ENCODE measurements at places on chromosomes 13 and 19.
A peak's percentile ranks its signal among the peaks of the same experiment; 100 is the strongest.

GRCh38 chr13:109770436-109770835 lies 15.9 kb downstream of the IRS2 start:
- DNase-seq: no peak

- no peak for DNase-seq
Measured at GRCh38 chr19:799076-799881, 2.0 kb downstream of the PTBP1 start.

- no peak for DNase-seq
Measured at GRCh38 chr13:105272660-105273631, 1262.5 kb downstream of the EFNB2 start.

- no peak for DNase-seq
Measured at GRCh38 chr13:111282997-111283396, 37.4 kb upstream of the TEX29 start.

DNA sequence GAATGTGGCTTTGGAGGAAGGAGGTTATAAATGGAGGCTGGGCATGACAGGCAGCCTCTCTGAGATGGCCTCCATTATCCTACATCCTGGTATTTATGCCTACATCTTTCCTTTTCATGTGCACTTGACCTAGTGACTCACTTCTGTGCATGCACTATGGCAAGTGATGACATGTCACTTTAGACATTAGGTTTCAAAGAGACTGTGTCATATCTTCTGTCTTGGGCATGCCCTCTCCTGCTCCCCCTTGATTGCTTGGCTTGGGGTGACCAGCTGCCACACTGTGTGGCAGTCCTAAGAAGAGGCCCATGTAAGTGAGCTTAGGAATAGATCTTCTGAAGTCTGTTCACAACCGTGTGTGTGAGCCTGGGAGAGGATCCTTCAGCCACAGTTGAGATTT lies 472.8 kb downstream of the FGF9 start:
- DNase-seq: no peak

DNA sequence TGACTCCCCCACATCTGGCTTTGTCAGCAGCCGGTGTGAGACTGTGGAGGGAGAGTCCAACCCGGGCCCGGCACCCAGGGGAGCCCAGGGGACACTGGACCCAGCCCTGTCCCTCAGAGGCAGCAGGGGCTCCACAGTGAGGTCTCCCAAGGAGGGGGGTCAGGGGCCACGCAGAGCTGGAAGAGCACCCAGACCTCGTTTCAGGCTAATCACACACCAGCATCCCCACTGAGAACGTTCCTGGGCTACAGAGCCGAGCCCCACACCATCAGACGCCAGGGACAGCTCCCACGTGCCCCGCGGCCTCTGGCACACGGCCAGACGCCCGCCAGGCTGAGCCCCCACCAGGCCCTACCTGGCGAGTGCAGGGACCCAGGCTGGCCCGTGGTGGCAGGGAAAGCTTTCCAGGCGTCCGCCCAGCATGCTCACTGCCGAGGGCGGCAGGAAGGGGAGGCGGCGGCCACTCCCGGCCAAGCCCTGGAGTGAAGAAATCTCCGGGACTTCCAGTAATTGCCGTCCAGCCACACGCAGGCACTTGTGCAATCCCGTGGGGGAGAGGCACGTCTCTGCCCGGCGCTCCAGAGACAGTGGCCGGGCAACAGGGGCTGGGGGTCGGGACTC lies 19.2 kb downstream of the SBNO2 start:
- DNase-seq: no peak

DNA sequence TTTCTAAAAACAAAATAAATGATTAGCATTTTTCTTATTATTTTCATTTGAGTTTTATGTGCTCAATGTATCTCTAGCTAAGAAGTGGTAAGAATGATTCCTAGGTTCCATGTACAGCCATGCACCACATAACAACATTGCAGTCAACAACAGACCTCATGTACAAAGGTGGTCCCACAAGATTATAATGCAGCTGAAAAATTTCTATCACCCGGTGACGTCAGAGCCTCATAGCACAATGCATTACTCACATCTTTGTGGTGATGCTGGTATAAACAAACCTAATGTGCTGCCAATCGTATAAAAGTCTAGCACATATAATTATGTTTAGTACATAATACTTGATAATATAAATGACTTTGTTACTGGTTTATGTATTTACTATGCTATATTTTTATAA lies 120.5 kb downstream of the SLC7A1 start:
- DNase-seq: no peak

DNA sequence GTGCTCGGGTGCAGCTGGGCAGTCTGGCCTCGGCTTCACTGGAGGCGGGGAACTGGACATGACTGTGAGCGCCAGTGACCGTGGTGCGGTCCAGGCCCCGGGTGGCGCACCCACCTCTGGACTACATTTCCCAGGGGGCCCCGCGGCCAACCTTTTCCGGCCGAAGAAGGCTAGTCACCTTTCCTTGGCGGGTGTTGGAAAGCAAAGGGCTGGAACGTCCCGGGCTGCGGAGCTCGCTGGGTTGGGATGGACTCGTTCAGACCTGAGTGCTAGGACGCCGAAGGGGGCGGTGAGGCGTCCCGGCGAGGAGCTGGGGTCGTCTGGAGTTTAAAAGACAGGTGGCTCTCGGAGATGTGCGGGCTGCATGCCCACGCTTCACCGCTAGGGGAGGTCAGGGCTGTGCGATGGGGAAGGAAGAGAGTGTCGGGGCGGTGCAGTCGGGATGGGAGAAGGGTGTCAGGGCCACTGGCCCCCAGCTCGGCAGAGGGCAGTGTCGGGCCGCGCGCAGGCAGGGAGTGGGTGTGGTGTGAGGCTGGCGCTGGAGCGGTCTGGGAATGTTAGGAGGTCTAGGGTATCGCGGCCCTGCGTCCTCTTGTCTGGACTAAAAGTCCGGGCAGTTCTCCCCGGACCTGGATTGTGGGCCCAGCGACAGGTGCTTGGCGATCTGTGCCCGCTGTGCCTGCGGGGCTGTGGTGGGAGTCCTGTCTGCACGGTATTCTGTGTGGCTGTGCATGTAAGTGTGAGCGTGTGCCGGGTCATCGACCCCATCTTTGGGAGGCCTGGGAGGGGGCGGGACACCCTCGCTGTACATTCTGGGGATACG lies 57.1 kb downstream of the ZNF568 start:
- DNase-seq: peak; percentile 55

DNA sequence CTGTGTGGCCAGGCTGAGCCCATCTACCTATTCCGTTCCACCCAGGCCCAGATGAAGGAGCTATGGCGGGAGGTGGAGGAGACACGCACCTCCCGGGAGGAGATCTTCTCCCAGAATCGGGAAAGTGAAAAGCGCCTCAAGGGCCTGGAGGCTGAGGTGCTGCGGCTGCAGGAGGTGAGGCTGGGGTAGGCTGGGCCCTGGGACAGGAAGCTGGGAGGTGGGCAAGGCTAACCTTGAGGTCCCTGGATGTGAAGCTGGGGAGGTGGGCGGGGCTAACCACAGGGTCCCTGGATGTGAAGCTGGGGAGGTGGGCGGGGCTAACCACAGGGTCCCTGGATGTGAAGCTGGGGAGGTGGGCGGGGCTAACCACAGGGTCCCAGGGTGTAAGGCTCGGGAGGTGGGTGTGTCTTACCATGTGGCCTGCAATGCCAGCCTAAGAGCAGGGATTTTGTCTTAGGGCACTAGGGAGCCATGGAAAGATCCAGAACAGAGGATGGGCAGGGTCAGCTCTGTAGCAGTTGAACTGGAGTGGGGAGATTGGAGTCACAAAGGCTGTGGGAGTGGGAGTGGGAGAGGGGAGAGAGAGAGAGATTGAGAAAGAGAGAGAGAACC lies 36.9 kb downstream of the KCNC3 start:
- no peak for DNase-seq

DNA sequence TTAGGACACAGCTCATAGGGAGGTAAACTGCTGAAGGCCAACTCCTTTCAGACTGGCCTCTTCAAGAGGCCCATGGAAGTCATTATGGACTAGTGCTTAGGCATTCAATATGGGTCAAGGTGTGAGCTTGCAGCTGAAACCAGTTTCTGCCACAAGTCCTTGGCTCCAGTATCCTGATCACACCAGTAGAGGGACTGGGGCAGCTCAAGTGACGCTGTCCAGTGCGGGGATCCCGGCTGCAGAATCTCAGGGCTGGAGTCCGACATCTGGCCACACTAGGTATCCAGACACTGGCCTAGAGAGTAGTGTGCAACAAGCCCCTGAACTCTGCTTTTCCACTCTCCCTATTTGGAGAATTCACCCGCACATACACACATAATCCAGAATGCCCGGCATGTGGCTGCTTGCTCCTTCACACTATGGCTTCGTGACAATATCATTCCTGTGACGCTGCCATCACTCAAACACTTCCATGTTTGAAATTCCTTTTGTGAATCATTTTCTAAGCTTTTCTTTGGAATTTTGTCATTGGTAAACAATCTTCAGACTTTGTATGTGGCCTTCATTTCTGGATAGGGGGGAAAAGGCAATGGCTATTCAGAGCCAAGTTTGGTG lies 425.1 kb downstream of the EFNB2 start:
- no peak for DNase-seq

GRCh38 chr19:32611161-32611560 lies 30.2 kb downstream of the PDCD5 start:
- DNase-seq: no peak

GRCh38 chr13:43580280-43580679 lies 206.5 kb downstream of the ENOX1 start:
- DNase-seq: no peak

- no peak for DNase-seq
Measured at GRCh38 chr19:2274185-2274711, 7.7 kb downstream of the PEAK3 start.

GRCh38 chr13:51093574-51093973 lies 17.5 kb downstream of the C13orf42 start:
- no peak for DNase-seq

DNA sequence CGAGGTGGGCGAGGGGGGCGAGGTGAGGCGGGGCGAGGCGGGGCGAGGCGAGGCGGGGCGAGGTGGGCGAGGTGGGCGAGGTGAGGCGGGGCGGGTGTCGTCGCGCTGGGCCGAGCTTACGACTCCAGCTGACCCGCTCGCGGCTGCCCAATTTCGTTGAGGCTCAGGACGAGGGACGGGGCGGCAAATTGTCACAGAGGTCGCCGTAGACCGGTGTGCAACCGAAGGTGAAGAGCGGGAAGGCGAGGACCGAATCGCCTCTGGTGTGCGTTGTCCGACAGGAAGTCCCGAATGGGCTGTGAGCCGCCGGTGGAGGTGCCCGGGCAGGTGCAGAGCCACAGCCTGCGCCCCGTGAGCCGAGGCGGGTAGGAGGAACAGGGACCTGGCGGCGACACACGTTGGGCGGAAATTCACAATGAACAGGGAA lies at the start of gene LACC1:
Gene LACC1 (plus strand): TSS at position 150 of the 427 bp plus-strand sequence. CDS start 1,082 bp downstream, outside the sequence.
- DNase-seq: peak; percentile 6

GRCh38 chr19:45866400-45867176 lies 2.5 kb downstream of the FOXA3 start:
- no peak for DNase-seq

DNA sequence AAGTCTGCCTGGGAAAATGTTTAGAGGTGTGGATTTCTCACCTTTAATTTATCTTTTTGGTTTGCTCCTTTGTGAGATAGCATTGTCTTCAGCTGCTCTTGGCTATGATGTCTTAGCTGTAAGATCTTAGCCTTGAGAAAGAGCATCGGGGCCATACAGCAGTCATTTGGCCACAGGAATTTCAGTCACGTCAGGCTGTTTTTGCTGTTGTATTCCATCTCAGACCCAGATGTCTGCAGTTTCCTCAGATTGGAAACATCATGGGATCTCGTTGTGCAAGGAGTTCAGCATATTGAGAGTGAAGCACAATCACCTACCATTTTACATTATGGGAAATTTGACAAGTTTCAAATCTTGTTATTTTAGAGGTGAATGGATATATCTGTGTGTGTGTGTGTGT lies 89.3 kb upstream of the C1QTNF9B start:
- DNase-seq: no peak

- DNase-seq: no peak
Measured at GRCh38 chr13:113034451-113035212, 65.6 kb downstream of the MCF2L start.

GRCh38 chr13:34128661-34129060 lies 310.7 kb downstream of the RFC3 start:
- DNase-seq: no peak

DNA sequence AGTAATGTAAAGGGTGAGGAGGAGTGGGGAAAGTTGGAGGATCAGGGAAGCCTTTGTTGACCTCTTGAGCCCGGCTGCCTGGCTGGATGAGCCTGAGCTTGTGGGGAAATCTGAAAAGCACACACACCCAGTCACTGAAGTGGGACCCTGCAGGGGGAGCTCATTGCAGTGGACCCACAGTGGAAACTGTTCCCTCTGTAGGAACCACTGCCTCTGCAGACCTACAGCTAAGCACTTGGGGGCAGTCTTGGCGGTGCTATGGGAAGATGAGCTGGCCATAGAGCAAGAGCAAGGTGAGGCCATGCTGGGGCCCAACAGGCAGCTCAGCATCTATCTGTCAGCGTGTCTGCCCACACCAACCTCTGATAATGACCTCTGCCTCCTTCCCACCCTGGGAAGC lies 294.8 kb downstream of the TSHZ3 start:
- DNase-seq: peak; percentile 10

DNA sequence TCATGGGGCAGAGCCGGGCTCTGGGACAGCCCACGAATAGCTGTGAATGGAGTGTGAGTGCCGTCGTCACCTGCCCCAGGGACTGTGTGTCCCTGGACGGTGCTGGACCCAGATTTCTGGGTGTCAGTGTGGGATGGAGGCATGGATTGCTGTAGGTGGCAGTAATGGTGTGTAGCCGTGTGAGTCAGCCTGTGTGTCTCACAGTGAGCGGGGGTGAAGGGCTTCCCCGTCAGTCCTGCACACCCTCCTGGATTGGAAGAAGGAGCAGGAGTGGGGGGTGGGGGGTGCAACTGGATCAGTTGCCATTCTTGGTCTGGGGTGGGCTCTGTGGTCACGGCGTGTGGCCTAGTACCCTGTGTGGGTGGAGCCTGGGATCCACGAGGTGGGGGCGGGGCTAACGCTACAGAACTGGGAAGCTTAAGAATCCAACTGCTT lies 6.5 kb upstream of the LTBP4 start:
- DNase-seq: no peak

DNA sequence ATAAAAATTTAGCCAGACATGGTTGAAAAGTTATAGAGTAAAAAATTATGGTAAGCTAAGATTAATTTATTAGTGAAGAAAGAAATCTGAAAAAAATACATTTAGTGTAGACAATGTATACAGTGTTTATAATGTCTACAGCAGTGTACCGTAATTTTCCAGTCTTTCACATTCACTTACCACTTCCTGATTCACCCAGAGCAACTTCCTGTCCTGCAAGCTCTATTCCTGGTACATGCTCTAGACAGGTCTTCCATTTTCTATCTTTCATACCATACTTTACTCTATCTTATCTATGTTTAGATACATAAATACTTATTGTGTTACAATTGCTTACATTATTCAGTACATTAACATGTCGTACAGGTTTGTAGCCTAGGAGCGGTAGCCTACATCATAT lies 1387.8 kb upstream of the ATXN8OS start:
- no peak for DNase-seq
